HFFc6 (cell line): ENCODE measurements at places on chromosomes 13 and 19. TPM values are rescaled to one million over a fixed set of nuclear protein-coding genes. Genes with fewer than 3 reads are reported as not detected.

DNA sequence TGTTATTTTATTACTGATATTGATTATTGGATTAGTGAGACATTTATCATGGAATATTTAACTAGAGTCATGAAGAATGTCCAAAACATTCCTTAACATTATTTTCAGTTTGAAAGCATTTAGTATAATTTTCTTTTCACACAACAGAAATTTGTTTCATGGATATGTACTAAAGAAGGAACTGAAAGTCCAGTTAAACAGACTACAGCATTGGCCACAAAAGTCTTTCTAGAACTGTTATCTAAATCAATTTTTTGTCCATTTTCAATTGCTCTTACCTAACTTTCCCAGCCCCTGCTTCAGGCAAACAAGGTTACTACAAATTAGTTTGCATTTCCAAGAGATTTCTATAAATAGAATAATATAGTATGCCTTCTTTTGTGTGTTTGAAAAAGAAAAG, 1018.0 kb upstream of the PCDH20 start:
- no peak for DNase-seq

Gene SLITRK1
- 11.2 to 21.7 TPM (median 14.4 TPM) in 3 replicates for total RNA-seq

- no peak for DNase-seq
These were observed 10.8 kb downstream of the LSM4 start for GRCh38 chr19:18312092-18312534.

DNA sequence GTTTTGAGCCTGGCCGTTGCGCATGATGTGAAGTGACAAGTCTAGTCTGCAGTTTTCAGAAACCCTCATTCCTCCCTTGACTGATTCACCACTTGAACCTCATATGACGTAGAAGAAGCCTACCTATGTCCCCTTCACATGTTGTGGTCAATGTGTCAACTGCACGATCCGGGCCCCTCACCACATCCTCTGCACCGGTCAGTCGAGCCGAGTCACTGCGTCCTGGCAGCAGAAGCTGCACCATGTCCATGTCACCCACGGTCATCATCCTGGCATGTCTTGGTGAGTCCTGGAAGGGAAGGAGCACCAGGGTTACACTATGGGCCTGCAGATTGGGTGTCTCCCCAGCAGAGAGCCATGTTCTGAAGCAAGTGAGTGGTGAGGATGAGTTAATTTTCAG, at the start of gene KIR2DL4:
Gene KIR2DL4 (plus strand): TSS at position 201 of the 400 bp plus-strand sequence. CDS start 42 bp downstream, at position 243.
- DNase-seq = no peak

GRCh38 chr19:497491-497868, 1.2 kb downstream of the MADCAM1 start:
- no peak for DNase-seq

GRCh38 chr13:100954430-100955305, 280.1 kb upstream of the TMTC4 start:
- no peak for DNase-seq

- peak; percentile 37 for DNase-seq
These were observed 5.9 kb downstream of the MED16 start for GRCh38 chr19:887072-887471.

Gene CLN5
- total RNA-seq = 31.8 and 31.9 TPM in 2 replicates

DNA sequence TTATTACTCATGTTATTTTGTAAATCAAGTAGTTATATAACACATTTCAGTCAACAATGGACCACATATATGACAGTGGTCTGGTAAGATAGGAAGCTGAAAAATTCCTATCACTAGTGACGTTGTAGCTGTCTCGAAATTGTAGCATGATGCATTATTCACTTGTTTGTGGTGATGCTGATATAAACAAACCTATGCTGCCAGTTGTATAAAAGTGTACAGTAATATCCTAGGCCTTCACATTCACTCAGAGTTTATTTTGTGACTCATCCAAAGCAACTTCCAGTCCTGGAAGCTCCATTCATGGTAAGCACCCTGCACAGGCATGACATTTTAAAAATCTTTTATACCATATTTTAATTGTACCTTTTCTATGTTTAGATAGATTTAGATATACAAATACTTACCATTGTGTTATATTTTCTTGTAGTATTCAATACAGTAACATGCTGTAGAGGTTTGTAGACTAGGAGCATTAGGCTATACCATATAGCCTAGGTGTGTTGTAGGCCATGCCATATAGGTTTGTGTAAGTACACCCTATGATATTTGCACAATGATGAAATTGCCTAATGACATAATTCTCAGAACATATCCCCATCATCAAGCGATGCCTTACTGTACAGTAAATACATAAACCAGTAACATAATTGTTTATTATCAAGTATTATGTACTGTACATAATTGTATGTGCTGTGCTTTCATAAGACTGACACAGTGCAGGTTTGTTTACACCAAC, 49.3 kb downstream of the IFT88 start:
- peak; percentile 95 for DNase-seq

DNA sequence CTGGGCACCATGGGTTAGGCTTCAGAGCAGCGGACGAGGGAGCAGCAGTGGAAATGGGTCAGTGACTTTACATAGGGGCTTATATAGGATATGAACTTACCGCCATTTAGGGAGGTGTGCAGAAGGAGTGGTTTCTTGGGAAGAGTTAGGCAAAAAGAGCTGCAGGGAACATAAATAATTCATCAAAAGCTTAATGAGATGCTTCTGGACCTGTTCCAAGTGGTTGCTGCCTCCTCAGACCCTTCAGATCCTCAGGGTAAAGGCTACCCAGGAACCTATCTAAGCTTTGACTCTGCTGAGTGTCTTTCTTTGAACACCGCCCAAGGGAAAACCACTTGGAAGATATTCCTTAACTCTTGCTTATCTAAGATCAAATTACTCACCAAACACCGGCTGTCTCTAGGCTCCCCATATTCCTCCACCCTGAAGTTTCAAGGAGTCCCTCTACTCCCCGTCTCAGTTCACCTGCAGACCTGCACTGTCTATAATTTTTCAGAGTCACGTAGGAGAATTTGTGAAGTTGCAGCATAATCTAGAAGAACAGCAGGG, at the start of gene IGFL4:
Gene IGFL4 (minus strand): TSS at position 51 of the 549 bp plus-strand sequence. CDS start 40 bp downstream, at position 11.
- DNase-seq = peak; percentile 37
